ENCODE measurements at places on chromosomes 3 and 15.

- DNase-seq = no peak
Observed at GRCh38 chr3:115644391-115644790, 21.1 kb downstream of the GAP43 start.

- DNase-seq = no peak
Observed at GRCh38 chr3:56737006-56737405, 53.9 kb upstream of the TASOR start.

- DNase-seq = no peak
Observed at GRCh38 chr15:61521953-61522352, 292.9 kb upstream of the RORA start.

GRCh38 chr3:185729337-185730055 is 95.3 kb downstream of the IGF2BP2 start:
- no peak for DNase-seq

- DNase-seq = no peak
Observed at GRCh38 chr15:96398776-96399175, 68.3 kb downstream of the NR2F2 start.

DNA sequence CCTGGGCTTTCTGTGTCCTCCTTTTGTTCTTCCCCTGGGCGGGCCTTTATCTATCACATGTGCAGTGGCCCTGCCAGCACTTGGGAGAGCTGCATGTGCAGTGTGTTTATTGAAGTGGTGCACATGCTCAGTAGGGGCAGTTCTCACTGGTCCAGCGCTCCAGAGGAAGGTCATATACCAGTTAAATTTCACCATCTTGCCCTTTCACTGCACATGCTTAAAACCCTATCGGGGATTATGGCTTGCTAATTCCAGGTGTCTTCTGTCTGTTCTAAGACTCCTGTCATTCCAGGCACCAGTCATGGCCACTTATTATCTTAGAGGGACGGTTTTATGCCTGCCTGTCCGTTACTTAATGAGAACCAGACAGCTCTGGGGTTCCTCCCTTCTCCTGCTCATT is 52.2 kb downstream of the ROPN1B start:
- no peak for DNase-seq

- no peak for DNase-seq
Observed at GRCh38 chr3:149599236-149599635, 58.6 kb downstream of the WWTR1 start.

DNA sequence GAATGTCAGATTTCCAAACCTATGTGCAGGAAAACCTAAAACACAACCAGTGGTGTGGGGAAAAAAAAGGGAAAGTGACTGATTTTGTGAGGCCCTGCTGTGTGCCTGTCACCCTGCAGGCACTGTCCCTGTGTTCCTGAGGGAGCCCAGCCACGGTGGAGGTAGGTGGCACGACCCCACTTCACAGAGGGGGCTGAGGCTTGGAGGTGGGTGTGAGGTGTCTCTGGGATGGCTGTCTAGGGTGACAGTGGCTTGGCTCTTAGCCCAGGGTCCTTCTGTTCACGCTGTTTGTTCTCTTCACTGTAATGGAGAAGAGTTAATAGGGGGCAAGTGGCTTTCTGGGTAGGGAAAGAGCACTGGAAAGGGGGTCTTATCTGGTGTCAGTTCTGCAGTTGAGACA is 22.6 kb downstream of the RASGRF1 start:
- DNase-seq = no peak

DNA sequence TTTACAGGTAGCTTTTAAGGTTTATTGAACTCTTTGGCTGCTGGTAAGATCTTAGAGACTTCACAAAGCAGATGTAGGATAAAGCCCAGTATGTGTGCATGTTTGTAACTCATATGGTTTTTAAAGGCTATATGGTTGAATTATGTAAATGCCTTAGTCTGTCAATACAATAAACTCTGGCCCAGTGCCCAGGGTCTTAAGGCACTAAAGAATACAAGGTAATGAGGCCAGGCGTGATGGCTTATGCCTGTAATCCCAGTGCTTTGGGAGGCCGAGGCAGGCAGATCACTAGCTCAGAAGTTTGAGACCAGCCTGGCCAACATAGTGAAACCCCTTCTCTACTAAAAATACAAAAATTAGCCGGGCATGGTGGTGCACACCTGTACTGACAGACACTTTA is 170.3 kb upstream of the CGNL1 start:
- DNase-seq = no peak

DNA sequence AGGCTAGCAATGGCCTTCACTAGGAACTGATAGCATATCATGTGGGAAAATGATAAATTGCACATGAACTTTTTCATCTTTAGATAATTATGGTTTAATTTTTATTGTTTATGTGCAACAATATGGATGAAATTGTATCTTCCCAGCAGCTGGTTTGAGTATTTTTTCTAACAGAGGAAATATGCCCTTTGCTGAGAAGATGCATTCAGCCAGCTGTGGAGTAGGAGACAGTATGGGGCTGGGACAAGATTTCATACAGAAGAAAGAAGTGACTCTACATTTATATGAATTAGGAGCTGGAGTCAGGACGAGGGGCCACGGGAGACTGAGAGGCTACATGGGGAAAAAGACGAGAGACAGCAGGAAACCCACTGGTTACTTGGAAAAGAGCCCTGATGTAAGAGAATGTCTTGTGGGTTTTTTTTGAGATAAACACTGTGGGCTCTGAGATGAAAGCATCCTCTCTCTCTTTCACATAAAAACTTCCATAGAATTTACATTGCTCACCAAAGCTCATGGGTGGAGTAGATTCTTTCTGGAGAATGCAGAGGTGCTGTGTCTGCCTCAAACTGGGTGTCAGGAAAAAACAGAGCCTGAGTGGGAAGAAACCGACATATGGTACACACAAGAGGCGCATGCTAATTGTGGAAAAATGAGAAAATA is 115.2 kb upstream of the PDZRN3 start:
- DNase-seq = no peak

DNA sequence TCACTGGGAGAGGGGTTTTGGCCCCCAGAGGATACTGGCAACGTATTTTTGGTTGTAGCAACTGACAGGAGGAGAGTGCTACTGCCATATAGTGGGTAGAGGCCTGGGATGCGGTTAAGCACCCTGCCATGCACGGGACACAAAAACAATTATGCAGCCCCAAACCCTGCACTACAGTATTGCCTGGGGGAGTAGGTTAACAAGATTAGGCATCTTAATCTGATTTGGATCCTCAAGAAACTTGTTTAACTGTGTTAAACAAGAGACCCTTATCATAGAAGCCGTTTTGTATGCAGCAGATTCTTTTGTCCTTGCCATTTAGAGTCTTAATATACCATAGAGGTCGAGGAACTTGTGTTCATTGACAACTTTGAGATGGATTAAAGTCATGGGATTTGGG is 3.4 kb downstream of the PHLDB2 start:
- no peak for DNase-seq

GRCh38 chr3:127768346-127769008 is 53.8 kb downstream of the MGLL start:
- no peak for DNase-seq

DNA sequence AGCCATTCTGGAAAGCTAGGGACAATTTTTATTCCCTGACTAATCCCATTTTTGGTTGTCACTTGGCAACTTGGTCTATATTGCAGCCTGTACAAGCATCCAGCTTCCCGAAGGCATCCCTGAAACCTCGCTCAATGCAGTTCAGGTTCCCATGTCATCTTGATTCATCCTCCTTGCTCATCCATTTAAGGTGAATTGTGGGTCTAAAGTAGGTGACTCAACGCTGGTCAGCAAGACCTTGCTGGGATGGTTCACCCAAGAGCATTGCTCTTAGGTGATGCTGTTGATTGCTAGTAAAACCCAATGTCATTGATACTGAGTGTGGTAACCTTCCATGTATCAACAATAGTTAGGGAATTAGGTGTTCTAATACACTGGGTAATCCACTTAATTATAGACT is 13.1 kb upstream of the RAB8B start:
- no peak for DNase-seq
